RKO (cell line): ENCODE measurements at places on chromosomes 4 and X.

DNA sequence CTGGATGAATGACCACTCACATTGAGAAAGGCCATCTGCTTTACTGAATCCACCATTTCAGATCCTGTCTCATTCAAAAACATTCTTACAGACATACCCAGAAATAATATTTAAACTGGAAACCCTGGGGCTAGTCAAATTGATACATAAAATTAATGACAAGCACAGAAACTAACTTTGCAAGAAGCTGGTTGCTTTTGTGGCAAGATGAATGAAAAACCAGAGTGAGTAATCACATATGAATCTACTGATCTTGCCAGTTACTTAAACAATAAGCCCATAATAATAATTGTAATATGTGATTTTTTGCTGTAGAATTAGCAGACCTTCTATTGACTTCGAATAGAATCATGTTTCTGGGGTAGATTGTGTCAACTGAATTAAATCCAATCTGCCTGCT is 235.1 kb downstream of the PPARGC1A start:
- no peak for DNase-seq

GRCh38 chrX:110915111-110915510 is 119.5 kb upstream of the CHRDL1 start:
- DNase-seq, result peak; percentile 9

- no peak for DNase-seq
These were observed 12.7 kb downstream of the TAB3 start for GRCh38 chrX:30876367-30876766.

GRCh38 chrX:139967750-139968149 is 2.4 kb upstream of the CXorf66 start:
- no peak for DNase-seq

- no peak for DNase-seq
These were observed 6.2 kb downstream of the PPP1R2C start for GRCh38 chrX:42771506-42772335.

DNA sequence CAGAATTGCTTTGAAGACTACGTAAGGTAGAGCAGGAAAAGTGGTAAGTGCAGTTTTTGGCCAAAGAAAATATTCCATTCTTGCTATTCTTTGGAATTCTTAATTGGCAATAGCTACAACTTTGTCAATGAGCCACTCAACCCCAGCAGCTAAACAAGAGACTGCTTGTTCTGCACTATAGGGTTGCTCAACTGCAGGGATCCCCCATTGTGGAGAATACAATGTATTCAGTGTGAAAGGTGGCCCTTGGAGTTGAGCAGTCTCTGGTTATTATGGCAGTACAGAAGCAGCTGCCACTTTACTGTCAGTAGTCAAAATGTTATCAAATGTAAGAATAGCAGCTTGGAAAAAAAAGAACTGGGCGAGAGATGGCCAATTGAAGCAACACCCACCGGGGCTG is 808.7 kb downstream of the CENPC start:
- no peak for DNase-seq
